BJ (cell line): ENCODE measurements at places on chromosomes 5 and 9. TPM values are rescaled to one million over a fixed set of nuclear protein-coding genes. Genes with fewer than 3 reads are reported as not detected.

GRCh38 chr9:131692612-131693562 is 47.0 kb downstream of the RAPGEF1 start:
- no peak for DNase-seq

GRCh38 chr5:45038366-45038987 is 229.7 kb downstream of the MRPS30 start:
- no peak for DNase-seq

DNA sequence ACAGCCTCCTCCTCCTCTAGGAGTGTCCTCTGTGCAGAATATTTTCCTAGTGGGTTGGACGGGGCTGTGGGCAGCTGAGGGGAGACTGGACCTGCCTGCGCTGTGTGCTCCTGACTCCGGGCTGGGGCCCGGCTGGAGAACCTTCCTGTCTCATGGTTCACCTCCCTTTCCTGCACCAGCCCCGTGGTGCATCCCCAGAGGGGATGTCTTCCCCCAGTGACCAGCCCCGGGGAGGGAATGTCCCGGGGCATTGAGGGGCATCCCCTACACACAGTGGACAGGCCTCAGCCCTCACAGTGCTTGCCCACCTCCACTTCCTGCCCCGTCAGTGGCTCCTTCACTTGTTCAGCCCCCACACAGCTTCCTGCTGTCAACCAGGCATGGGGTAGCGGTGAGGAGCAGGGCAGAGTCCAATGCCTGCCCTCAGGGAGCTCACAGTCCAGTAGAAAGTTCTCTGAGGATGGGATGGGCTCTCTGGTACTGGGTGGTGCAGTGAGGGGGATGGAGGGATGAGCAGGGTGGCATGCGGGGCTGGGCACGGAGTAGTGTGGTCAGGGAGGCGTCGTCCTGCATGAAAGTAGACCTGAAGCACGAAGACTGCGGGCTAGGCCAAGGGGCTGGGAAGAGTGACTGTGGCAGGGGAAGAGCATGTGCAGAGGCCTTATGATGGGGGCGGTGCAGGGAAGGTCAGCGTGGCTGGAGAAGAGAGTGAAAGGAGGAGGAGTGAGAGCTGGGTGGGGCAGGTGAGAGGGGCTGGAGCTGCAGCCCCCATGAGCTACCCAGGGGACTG is 52.1 kb upstream of the PITX1 start:
- no peak for DNase-seq

DNA sequence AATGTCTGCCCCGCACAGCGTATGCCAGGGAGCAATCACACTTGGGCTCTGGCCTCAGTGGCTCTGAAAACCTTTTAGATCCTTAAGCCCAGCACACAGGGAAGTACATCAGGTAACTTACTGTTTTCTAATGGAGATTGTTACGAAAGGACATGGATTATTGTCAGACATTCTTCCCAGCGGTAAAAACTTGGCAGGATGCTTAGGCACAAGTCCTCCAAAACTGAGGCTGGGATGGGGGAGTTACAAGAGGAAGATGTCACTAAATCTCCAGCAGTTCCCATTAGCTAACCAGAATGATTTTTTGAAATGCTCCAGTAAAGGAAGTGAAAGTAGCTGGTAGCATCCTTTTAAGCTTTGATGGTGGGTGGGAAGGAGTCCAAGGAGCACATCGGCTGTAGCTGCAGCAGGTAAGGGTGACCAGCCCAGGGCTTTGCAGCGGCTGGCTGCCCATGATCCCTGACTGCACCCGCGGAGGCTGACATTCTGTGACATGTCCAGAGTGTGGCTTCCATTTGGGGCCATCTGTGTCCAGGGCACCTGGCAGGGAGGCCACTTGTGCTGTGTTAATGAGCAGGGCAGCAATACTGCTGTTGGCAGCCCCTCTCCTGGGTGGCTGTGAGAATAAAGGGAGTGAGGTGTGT is 165.8 kb downstream of the GADD45G start:
- DNase-seq, result no peak

DNA sequence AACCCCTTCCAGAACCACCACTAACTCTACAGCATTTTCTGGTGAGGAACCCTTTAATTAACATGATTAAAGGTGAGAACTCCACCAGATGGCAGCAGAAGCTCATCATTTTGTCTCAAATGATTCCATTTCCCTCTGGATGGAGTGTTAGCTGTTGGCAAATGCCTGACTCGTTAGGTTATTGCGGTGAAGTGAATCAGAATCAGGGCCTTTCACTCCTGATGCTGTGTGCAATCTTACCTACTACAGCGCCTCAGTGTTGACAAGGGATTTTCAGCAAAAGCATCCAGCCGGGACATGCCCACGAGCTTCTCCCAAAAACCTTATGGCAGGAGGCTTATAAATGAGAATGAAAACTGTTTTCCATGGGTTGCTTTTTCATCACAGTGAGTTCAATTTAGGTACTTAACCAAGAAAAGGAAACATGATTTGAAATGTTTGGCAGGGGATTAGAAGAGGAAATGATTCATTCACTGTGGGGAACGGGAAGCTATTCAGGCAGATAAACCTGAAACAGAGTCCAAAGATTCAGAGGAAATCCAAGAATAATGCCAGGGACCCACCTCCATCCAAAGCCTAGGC is 48.0 kb upstream of the CAST start:
- peak; percentile 59 for DNase-seq

DNA sequence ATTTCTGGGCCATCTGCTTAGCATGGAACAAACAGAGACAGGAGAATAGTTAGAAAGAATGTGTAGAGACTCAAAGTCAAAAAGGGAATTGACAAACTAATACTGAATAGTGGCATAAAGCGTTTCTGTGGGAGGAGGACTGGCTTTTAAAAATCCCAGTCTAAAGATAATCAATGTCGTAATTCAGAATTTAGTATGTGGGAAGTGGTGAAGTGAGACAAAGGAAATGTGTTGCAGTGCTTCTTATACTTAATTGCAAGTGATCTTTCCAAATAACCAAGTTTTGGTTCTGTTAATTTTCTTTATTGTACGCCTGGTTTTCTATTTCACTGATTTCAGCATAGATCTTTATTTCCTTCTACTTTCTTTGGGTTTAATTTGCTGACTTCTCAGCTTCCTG is 133.2 kb downstream of the ENTREP1 start:
- no peak for DNase-seq

DNA sequence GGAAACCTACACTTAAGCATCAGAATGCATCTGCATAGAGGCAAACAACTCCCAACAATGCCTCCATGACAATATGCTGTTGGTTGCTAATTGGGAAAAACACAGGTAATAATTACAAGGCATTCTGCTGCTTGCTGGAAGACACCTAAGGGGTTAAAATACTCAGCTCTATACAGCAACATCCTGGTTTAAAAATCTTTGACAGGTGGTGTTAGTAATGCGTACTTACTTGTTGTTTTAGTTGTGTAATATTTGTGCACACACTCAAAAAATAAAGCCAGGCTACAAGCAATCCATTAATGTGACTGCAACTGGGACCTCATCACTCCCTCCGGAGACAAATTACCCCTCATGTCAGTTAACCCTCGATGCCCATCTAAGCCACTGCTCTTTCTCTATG is 126.3 kb upstream of the ELL2 start:
- no peak for DNase-seq

DNA sequence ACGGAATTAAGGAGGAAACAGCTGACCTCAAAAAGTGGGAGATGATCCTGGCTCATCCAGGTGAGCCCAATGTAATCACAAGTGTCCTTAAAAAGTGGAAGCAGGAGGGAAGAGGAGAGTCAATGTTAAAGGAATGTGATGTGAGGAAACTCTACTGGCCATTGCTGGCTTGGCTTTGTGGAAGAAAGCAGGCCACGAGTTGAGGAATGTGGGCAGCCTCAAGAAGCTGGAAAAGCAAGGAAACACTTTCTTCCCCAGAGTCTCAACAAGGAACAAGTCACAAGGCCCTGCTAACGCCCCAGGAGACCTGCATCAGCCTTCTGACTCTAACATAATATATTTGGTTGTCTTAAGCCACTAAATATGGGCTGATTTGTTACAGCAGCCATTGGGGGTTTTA is 252.8 kb downstream of the PSAT1 start:
- no peak for DNase-seq

- DNase-seq, result no peak
Observed at GRCh38 chr9:121685795-121686377, 34.5 kb downstream of the DAB2IP start.

DNA sequence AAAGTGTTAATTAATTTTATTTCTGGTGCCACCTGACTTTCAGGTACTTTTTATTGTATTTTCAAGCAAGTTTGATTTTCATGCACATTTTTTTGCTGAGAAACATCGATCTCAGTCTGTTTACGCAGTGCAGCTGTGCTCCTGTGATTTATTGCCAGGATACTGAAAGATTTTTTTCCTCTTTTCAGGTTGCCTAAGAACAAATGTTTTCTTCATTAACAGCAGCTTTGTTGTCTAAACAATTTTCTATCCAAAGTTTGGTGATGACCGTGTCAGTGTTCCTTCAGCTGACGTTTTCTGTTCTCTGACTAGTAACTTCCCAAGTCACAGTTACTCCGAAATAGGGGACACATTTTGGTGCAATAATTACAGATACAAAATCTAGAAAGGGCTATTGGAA is 78.1 kb downstream of the VCAN start:
- DNase-seq, result no peak

GRCh38 chr5:149780043-149780737 is 50.1 kb downstream of the PPARGC1B start:
- no peak for DNase-seq

GRCh38 chr5:30581198-30581935 is 612.1 kb upstream of the CDH6 start:
- DNase-seq, result no peak

DNA sequence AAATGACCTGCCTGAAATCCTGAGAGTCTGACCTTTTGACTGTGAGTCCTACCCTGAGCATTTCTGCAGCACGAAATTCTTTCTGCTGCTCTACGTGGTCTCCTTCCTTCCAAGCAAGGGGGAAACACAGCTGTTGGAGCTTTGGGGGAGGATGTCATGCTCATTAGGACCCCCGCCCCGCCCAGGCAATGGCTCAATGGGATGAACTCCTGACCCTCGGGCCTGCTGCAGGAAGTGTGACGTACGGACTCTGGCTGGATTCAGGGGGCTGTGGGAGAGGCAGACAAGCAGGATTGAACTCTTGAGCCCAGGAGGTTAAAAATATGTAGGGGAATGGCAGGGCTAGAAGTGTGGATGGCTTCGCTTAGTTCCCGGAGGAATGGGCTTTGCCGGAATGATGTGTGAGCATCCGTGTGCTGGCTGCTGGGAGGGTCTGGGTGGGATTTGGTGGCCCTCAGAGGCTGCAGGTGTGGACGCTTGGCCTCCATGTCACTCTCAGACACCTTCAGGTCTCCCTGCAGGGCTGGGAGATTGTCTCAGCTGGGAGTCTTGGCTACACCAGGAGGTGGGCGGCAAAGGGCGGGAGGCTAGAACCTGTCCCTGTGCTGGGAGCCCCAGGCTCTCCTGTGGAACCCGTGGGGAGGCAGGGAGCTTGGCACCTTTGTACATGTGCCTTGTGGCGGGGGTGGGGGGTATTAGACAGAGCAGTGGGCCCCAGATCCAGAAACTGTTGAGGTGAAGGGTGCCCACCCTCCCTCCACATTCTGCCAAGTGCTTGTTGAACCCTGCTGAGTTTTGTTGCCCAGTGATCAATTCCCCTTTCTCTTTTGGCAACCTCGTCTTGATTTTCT is 26.3 kb downstream of the STC2 start:
- DNase-seq, result no peak

DNA sequence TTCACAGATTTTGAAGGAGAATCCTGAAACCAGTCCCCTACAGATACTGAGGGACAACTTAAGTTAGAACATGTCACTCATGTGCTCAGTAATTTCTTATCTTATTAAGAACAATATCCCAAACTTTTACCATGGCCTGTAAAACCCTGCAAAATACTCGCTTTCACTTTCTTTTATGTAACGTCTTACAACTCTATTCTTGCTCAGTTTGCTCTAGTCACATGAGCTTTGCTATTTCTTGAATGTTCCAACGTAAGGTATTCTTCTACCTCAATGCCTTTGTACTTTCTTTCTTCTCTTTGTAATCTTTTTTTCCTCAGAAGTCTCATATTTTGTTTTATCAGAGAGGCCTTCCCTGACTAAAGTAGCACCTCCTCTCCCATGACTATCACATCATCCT is 14.1 kb downstream of the TMEM38B start:
- no peak for DNase-seq

DNA sequence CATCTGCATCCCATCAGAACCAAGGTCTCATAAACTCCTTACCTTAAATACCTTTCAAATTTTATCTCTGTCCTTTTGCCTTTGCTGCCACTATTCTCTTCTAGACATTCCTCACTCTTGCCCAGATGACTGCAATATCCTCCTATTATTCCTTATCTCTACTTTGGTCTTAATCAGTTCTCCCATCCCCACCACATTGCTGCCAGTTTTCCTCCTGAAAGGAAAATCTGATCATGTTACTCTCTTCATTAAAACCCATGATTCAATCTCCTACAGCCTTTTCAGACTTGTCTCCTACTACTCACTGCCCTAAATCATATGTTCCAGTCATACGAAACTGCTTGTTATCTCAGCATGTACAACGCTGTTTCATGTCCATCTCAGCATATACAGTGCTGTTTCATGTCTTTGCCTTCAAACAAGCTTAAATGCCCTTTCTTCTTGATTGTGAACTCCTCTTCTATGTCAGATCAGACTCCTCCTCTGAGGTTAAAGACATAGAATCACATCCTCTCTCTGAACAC is 152.6 kb upstream of the FST start:
- DNase-seq, result no peak

Gene CYLC2
- not detected in 2 replicates for polyA plus RNA-seq

Gene IRX4
- polyA plus RNA-seq, result not detected in 2 replicates

Gene TAF7
- polyA plus RNA-seq, result 25.5 and 46.7 TPM in 2 replicates

Gene ANGPTL2
- polyA plus RNA-seq, result 39.7 and 47.0 TPM in 2 replicates

Gene RNF130
- 32.7 and 41.1 TPM in 2 replicates for polyA plus RNA-seq

Gene TMC1
- 1.2 and 1.3 TPM in 2 replicates for polyA plus RNA-seq

Gene PANK3
- polyA plus RNA-seq, result 5.3 and 12.6 TPM in 2 replicates

Gene KLF9
- polyA plus RNA-seq, result 29.2 and 32.7 TPM in 2 replicates
